GM23248 (cell line): ENCODE measurements at places on chromosomes 1 and 21.

- DNase-seq = peak; percentile 36
These were observed 643 bp downstream of the NRAS start for GRCh38 chr1:114715952-114716303.

DNA sequence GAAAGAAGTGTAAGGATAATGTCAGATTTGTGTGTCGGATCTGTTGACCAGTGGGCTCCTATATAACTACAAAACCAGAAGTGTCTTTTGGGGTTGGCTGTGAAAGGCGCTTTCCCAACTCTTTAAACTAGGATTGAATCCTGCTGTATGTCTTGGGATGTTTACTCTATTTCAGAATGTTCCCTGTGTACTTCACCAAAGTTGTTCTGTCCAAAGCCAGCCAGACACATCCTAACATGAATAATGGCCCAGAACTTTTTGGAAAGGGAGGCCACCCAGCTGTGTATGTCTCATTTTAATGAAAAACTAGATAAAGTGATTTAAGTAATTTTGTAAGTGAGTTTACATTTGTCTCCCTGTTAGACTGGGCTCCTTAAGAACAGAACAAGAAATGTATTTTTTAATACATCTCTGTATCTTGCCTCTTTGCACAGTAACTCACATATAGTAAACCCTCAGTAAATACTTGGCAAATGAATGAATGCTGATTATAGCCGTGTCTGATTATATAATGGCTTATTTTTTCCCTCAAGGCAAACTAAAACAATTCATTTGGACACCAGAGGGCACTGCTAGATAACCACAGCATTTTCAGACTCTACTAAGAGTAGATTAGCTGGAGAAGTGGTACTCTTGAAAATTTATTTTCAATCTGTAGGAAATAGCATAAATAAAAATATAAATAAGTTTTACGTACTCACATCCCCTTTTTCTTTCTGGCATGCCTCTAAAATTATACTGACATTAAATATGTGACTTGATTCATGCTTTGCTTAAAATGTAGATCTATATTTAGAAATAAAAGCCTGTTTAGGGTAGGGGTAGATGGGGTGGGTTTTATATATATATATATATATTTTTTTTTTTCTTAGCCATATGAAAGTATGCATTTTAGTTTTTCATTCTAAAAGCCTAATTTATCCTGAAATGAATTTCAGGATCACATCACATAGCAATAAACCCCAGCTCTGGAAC is 23.8 kb downstream of the TSEN15 start:
- DNase-seq = peak; percentile 76

DNA sequence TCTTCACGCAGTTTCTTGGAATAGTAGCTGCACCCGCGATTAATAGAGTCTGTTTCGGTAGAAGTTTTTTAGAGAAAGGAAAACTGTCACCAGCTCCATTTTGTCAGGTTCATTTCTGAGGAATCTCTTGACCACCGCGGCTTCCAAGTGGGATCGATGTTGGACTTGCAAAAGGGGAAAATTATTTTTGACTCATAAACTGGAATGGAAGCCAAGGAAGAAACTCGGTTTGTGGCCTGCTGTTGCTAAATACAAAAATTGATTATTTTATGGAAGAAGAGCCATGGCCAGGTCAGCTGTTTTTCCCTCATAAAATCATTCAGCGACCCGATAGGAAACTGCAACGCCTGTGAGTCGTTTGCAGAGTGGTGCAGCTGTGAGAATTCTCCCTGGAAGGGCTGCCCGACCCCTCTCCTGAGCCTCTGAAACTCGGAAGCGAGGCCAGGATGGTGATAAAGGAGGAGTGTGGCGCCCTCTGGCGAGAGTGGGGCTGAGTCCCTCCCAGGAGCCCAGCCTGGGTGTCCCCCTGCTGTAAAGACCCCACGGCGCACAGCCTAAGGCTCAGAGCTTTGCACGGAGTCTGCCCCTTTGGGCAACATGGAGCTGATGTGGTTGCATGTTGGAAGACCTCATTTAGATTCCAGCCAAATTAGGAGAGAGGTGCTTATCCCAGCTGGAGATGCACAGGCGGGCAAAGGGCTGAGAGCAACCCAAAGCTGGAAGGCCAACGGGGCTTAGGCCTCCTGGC is 83.6 kb upstream of the SLC25A33 start:
- peak; percentile 70 for DNase-seq

- no peak for DNase-seq
These were observed 81.2 kb downstream of the GALNT2 start for GRCh38 chr1:230148126-230148652.

DNA sequence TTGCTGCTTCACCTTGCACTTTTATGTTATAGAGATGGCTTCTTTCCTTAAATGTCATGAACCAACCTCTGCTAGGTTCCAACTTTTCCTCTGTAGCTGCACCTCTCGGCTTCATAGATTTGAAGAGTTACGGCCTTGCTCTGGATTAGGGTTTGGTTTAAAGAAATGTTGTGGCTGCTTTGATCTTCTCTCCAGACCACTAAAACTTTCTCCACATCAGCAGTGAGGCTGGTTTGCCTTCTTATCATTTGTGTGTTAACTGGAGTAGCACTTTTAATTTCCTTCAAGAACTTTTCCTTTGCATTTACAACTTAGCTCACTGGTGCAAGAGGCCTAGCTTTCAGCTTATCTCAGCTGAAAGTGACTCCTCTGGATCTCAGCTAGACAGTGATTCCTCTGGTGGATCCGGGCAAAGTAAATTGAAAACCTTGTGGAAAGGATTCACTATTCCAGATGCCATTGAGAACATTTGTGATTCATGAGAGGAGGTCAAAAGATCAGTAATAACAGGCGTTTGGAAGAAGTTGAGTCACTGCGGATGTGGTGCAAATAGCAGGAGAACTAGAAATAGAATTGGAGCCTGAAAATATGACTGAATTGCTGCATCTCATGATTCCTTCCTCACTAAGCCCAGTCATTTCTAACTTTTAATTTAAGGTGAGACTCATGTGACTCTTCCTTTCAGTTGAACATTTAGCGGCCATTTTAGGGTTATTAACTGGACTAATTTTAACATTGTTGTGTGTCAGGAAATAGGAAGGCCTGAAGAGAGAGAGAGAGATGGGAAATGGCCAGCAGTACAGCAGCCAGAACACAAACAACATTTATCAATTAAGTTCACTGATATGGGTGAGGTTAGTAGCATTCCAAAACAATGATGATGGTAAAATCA is 16.2 kb upstream of the RGS1 start:
- peak; percentile 96 for DNase-seq

DNA sequence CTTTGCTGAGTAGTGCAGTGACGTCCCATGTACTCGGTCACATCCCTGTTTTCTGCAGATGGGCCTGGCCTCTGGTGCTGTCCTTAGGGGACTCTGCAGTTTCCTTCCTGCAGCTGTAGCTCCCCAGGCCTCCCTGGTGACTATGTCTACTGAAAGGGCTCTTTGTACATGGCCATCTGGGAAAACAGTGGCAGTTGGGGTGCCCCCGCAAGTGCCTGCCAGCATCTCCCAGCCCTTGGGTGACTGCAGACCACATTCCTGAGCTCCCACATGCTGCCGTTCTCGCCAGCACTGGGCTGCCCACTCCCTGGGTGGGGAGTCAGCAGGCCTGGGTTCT is 37.5 kb upstream of the KCNA10 start:
- no peak for DNase-seq

- DNase-seq = peak; percentile 83
These were observed 50.6 kb downstream of the WDR64 start for GRCh38 chr1:241702442-241703373.

GRCh38 chr1:151011154-151011850 is 3.1 kb downstream of the PRUNE1 start:
- peak; percentile 42 for DNase-seq

GRCh38 chr1:239458144-239458500 is 71.8 kb downstream of the CHRM3 start:
- no peak for DNase-seq

DNA sequence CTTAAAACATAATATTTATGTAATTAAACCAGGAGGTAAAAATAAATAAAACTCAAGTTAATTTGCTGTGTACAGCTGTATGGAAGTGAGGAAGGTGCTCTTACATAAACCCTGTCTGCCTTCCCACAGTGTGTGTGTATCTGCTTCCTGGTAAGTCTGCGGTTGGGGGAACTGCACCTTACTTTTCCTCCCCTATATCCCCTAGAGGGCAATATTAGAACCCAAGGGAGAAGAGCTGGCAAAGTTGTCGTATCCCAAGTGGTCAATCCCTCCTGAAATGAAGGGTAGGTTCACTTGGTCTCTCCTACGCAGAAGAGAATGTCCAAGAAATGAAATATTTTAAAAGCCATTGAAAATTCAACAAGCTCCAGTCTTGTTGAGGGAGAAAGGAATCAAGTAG is 17.8 kb upstream of the JAK1 start:
- DNase-seq = no peak

- peak; percentile 95 for DNase-seq
These were observed 5.8 kb downstream of the DCAF8 start for GRCh38 chr1:160256396-160257046.

DNA sequence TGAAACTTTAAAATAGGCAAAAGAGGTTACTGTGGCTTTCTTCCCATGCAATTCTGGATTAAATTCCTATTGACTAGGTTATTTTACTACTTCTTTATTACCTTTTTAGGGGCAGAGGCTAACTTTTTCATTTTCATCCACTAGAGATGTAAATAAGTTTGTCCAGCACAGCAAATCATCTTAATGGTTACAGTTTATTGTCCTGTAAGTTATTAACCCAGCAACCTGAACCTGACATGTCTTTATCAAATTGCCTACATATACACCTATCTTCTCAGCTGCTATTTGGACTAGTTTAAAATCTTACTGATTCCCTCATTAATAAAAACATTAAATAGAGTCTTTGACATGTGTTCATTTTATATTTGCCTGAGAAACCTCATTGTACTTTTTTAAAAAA is 6.9 kb upstream of the SCYL3 start:
- DNase-seq = no peak

- DNase-seq = no peak
These were observed 18.4 kb upstream of the PTBP2 start for GRCh38 chr1:96703186-96703585.

- DNase-seq = peak; percentile 76
These were observed 48.3 kb upstream of the NADK start for GRCh38 chr1:1826356-1827088.

- DNase-seq = no peak
These were observed 11.3 kb downstream of the WNT3A start for GRCh38 chr1:228018125-228018398.

- peak; percentile 89 for DNase-seq
These were observed 32.8 kb upstream of the RNF19B start for GRCh38 chr1:32997381-32997891.

DNA sequence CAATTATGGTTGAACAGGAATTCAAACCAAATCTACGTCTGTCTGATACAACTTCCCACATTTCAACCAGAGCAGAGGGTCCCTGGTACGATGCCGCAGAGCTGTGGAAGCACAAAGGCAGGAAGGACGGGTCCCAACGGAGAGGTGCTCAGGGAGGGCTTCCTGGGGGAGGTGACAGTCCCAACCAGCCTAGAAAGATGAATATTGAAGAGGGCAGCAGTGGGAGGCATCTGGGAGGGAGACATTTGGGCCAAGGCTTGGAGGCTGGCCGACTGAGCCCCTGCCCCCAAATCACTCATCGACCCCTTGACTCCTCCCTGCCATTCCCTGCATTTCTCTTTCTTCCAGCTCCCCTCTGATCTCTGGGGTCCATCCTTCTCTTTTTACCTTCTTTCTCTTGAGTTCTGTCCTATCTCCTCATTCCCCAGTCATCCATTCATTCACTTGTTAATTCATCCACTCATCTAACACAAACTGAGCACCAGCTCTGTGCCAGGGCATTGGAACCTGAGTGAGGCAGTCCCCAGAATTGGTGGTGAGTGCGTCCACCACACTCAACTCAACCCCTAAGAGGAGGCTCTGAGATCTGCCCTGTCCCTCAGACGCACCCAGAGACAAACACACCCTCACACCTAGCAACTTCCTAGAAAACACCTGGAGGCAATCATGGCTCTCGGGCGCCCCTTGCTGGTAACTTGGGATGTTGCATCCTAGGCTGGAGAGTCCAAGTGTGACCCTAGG is 13.2 kb upstream of the CELA3B start:
- DNase-seq = peak; percentile 68

DNA sequence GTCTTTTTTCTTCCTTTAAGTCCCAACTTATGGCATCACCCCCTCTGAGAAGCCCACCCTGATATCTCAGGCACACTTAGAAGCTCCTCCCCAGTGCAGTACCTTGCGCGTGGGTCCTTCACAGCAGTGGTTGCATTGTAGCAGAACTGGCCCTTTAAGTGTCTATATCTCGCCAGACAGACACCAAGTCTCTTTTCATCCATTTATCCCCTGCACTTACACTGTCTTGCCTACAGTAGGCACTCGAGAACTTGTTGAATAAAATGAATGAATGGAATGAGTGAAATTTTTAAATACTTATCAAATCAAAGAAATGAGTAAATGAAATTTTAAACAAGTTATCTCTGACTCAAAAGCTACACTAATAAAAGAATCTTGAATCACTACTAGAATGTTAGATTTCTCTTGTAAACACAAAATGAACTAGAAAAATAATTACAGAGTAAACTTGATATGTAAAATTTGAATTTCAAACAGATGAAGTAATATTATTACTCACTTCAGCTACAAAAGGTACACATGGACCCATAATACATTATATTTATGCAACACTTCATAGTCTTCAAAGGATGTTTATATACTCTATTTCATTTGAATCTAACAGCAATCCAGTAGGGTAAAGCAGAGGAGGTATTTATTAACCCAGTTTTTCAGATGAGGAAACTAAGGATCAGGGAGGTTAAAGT is 54.7 kb upstream of the MAN1A2 start:
- DNase-seq = peak; percentile 75

DNA sequence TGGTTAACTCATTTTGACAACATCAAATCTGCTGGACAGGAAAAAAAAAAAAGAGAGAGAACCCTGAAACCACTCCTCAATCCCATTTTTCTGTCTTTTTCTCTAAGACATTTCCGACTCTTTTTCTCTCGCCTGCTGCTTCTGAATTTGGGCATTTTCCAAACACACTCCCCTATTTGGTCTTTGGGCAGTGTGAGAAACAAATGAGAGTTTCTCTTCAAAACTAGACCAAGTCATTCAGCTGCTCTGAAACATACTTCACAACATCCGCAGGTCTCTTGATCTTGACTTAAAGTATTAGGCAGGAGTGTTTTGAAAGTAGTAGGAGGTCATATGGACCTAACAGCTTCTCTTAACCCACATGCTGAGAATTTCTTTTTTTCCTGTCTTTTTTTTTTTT is 364.8 kb upstream of the ESRRG start:
- no peak for DNase-seq
